ENCODE measurements at places on chromosomes 3 and 15. TPM values are rescaled to one million over a fixed set of nuclear protein-coding genes. Genes with fewer than 3 reads are reported as not detected.

GRCh38 chr3:45922950-45923590 lies 20.2 kb upstream of the CXCR6 start:
- H3K4me1 ChIP-seq, result no peaks in the 10 kb centered on the region
- no peak overlapping the region for H3K27ac ChIP-seq

The DAPK2 gene
- 10.2 TPM for total RNA-seq

The ST8SIA2 gene
- 0.15 TPM for total RNA-seq

DNA sequence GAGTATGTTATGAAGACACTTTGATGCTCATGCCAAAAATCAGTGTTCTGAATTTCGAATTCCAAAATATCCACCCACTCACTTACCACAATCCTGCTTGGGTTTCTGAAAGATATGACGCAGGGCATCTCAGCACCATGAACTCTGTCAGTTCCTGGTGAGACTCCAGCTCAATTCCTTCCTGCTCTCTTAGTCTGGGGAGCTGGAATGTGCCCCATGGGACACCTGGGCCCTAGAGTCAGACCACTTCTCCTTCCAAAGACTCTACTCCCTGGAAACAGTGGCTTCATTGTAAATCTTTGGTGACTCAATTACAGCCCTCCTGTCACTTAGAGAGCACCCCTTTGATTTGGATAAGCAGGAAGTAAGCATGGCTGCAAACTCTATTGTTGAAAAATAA lies 50.5 kb downstream of the CD86 start:
- no peaks in the 10 kb centered on the region for H3K4me1 ChIP-seq
- H3K27me3 ChIP-seq, result peaks cover 3% of the 10 kb centered on the region
- H3K4me3 ChIP-seq, result no peak overlapping the region
- DNase-seq, result no peak
- no peaks in the 10 kb centered on the region for H3K36me3 ChIP-seq
- H3K27ac ChIP-seq, result no peak overlapping the region

Measured in Panc1 (cell line).